ENCODE measurements at places on chromosomes 11 and 22.

DNA sequence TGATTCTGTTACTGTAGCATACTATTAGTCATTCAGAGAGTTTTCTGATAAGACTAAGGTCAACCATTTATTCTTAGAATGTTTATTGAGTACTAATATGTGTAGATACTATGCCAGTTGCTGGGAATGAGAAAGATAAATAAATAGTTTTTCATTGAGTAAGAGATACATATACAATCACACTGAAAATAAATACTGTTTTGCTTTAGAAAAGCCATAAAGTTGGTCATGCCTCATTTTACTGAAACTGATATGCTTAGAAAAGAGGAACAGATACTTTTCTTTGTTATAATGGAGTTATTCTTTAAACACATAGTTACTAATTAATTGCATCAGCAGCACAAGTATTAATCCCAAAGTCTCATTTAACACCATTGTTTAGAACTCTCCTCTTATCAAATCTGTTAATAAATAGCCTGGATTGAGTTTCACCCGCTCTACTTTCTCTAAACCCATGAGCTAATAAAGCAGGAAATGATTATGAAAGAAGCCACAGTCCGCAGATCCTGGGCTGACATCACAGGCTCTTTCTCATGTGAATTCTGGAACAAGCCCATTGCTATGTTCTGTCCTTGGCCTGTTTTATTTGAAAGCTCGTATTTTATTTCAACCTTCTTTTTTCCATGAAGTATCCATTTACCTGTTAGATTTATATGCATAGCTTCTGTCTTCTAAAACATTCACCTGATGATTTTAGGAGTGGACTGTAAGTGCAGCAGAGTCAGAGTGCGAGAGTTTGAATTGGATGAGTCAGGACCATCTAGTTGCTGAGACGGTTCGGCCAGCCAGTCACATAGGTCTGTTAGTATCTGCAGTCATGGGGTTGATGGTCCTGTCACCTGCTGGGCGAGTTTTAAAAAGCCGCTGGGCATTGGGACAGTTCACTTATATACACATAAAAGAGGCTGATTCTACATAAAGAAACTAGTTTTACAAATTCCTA is 35.5 kb downstream of the PIWIL4 start:
- no peak overlapping the region for H3K4me3 ChIP-seq
- no peaks in the 10 kb centered on the region for H3K36me3 ChIP-seq
- H3K27ac ChIP-seq, result no peak overlapping the region
- DNase-seq, result peak; percentile 66

DNA sequence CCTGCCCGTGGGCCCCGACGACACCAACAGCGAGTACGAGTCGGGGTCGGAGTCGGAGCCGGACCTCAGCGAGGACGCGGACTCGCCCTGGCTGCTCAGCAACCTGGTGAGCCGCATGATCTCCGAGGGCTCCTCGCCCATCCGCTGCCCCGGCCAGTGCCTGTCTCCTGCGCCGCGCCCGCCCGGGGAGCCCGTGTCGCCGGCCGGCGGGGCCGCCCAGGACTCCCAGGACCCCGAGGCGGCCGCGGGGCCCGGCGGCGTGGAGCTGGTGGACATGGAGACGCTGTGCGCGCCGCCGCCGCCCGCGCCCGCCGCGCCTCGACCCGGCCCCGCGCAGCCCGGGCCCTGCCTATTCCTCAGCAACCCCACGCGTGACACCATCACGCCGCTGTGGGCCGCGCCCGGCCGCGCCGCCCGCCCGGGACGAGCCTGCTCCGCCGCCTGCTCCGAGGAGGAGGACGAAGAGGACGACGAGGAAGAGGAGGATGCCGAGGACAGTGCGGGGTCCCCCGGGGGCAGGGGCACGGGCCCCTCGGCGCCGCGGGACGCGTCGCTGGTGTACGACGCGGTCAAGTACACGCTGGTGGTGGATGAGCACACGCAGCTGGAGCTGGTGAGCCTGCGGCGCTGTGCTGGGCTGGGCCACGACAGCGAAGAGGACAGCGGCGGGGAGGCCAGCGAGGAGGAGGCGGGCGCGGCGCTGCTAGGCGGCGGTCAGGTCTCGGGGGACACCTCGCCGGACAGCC is 3.8 kb downstream of the MAPK8IP2 start:
- peaks cover 2% of the 10 kb centered on the region for H3K27me3 ChIP-seq
- no peak for DNase-seq
- H3K36me3 ChIP-seq, result no peaks in the 10 kb centered on the region
- no peak overlapping the region for H3K27ac ChIP-seq
- peaks cover 15% of the 10 kb centered on the region for H3K4me1 ChIP-seq
- no peak overlapping the region for H3K4me3 ChIP-seq

- DNase-seq, result no peak
- no peak overlapping the region for H3K27ac ChIP-seq
- no peaks in the 10 kb centered on the region for H3K4me1 ChIP-seq
Measured at GRCh38 chr11:13850231-13851005, 112.1 kb upstream of the SPON1 start.

DNA sequence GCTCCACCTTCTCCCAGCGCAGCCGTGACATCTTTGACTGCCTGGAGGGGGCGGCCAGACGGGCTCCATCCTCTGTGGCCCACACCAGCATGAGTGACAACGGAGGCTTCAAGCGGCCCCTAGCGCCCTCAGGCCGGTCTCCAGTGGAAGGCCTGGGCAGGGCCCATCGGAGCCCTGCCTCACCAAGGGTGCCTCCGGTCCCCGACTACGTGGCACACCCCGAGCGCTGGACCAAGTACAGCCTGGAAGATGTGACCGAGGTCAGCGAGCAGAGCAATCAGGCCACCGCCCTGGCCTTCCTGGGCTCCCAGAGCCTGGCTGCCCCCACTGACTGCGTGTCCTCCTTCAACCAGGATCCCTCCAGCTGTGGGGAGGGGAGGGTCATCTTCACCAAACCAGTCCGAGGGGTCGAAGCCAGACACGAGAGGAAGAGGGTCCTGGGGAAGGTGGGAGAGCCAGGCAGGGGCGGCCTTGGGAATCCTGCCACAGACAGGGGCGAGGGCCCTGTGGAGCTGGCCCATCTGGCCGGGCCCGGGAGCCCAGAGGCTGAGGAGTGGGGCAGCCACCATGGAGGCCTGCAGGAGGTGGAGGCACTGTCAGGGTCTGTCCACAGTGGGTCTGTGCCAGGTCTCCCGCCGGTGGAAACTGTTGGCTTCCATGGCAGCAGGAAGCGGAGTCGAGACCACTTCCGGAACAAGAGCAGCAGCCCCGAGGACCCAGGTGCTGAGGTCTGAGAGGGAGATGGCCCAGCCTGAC is 2.5 kb downstream of the TSSC4 start:
- H3K27ac ChIP-seq, result no peak overlapping the region
- no peaks in the 10 kb centered on the region for H3K27me3 ChIP-seq
- peaks cover 31% of the 10 kb centered on the region for H3K4me1 ChIP-seq

DNA sequence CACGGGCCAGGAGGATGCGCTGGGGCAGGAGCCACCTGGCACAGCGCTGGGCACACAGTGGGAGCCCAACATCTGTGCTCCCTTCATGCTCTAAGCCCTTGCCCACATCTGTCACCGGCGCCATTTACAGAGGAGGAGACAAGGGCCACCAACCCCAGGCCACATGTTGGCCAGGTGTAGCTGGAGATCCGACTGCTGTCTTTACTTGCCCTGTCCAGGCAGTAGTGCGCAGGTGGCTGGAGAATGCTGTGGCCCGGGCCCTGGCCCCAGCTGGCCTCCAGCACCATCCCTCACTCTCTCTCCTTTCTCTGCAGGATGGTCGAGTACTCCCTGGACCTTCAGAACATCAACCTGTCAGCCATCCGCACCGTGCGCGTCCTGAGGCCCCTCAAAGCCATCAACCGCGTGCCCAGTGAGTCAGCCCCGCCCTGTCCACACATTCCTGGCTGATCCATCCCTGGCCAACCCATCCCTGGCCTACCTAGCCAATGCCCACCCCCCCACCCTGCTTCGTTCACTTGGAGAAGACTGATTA is 48.5 kb downstream of the CACNA1I start:
- no peak overlapping the region for H3K27ac ChIP-seq
- no peaks in the 10 kb centered on the region for H3K36me3 ChIP-seq
- H3K4me1 ChIP-seq, result no peaks in the 10 kb centered on the region
- DNase-seq, result no peak
- no peak overlapping the region for H3K4me3 ChIP-seq

DNA sequence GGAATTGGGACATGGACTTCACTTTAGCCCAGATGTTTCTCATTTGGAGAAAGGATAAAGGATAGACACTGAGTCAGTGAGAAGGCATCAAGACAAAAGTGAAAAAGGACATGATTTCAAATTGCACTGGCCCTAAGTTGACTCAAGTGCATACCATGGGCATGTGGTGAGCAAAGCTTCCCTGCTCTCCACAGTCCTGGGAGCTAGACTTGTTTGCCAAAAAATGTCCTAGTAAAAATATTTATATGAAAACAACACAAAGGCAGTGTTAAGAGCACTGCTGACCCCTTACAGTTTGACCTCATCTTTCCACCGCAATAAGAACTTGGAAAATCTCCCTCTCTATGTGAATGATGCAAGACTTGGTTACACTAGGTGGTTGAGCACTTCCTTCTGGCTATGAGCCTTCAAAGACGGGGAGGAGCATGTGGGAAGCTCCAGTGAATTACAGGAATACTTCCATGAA is 46.5 kb upstream of the FIBIN start:
- no peak overlapping the region for H3K27ac ChIP-seq
- no peaks in the 10 kb centered on the region for H3K4me1 ChIP-seq
- H3K36me3 ChIP-seq, result no peaks in the 10 kb centered on the region
